ENCODE measurements at places on chromosomes 12 and 14.
A peak's percentile ranks its signal among the peaks of the same experiment; 100 is the strongest.

DNA sequence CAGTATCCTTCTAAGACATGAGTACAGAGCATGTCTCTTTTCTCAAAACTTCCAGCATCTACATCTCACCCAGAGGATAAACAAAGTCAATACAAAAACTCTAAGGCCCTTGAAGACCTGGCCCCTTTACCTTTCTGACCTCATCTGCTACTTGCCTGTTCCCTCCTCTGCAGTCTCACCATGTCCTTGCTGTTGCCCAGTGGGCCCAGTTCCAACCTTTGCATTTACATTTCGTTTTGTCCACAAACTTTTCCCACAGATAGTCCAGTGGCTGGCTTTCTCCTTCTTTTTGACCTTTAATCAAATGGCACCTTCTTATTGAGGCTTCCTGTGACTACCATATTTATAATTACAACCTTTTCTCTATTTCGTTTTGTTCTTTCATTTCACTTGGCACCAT is 1.6 kb downstream of the IRAK4 start:
- DNase-seq = no peak

GRCh38 chr12:115118177-115118724 is 434.3 kb upstream of the TBX3 start:
- no peak for DNase-seq

DNA sequence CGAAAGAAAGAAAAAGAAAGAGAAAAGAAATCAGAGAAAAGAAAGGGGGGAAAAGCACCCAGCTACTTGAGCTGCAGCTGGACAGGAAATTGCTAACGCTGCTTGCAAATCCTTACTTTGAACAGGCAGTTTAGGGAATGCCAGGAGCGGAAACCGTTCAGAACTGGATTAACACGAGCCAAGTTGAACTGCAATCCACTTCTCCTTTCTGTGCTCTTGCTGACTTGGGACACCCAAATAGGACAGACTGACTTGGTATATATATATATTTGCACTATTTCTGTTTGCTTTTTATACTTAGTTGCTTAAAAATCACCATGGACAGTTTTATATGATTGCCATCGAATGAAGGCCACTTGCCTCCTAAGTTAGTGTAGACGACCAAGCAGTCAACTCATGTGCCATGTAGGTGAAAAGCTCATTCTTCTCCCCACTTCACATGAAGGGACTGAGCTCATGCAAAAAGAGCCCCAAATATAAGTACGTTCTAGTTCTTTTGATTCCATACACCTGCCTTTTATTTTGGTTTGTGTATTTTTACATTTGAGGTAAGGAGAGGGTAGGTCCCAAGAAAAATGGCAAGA is 5.5 kb downstream of the DUSP6 start:
- no peak for DNase-seq

- DNase-seq = no peak
Observed at GRCh38 chr12:85564786-85565185, 271.4 kb downstream of the RASSF9 start.

DNA sequence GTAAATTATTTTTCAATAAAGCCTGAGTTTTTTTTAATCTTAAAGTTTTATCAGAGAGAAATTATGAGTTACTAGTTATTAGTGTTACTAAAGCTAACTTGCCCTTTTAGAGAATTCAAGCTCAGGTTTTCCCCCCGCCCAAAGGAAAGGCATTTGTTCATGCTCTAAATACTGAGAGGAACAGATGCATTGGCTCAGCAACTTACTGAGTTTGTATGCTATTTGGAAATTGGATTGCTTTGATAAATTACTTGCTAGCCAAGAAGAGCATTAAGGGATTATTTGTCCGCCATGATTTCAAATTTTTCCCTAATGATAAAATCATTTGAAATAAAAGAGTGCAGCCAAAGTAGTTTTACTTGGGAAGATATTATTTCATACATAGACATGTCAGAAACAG is 149.4 kb downstream of the METTL25 start:
- no peak for DNase-seq

GRCh38 chr14:20802341-20803084 is at the start of gene RNASE1:
Gene RNASE1 (minus strand): TSS chr14:20802844. CDS start chr14:20802068, 776 bp downstream.
- no peak for DNase-seq

DNA sequence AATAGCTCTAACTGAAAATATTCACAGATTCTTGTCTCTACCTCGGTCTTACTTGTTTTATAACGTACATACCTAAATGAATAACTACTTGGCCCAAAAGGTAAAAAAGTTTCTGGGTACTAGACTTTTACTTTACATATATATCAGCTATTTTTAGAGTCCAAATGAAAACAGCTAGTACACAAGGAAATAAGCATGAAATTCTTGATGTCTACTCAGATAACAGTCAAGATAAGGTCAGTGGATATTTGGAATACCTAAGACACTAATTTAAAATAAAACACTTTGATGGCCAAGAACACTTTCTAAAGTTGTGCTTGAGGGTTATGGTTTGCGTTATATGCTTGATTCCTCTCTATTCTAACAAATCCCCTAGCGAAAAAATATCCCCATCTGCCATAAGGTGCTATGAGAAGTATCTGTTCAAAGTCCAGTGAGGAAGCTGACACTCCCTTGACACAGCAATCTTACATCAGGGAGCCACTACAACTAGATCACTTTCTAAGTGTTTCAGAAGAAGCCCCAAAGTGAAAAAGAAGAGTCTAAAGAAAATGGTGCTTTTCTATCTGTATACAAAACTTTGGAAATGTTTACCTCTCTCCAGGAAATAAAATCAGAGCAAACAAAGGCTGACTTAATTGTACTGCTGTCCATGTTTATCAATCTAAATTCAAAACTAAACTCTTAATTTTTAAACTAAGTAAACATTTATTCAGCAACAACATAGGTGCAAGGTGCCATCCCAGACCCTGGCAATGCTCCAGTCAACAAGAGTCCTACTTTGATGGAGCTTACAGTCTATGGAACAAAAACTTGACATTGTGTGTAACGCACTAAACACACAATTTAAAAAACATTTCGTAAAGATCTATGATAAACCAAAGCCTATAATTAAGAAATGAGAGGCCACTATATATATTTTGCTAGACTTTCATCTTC is 11.7 kb downstream of the PTPN21 start:
- no peak for DNase-seq

DNA sequence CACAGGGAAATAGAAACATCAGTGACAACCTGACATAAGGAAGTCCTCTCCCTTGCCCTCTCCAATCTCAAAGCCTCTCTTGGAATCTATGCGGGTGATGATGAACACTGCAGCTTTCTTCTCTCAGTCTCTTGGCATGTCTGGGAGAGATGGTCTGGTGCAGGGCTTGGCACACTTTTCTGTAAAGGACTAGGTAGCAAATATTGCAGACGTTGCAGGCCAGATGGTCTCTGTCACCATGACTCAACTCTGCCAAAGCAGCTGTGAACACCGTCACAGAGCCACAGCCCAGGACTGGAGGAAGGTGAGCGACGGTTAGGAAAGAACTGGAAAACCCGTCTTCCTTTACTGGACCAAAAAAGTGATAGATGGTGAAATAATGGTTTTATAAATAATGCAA is 591.0 kb upstream of the TMEM132C start:
- no peak for DNase-seq

DNA sequence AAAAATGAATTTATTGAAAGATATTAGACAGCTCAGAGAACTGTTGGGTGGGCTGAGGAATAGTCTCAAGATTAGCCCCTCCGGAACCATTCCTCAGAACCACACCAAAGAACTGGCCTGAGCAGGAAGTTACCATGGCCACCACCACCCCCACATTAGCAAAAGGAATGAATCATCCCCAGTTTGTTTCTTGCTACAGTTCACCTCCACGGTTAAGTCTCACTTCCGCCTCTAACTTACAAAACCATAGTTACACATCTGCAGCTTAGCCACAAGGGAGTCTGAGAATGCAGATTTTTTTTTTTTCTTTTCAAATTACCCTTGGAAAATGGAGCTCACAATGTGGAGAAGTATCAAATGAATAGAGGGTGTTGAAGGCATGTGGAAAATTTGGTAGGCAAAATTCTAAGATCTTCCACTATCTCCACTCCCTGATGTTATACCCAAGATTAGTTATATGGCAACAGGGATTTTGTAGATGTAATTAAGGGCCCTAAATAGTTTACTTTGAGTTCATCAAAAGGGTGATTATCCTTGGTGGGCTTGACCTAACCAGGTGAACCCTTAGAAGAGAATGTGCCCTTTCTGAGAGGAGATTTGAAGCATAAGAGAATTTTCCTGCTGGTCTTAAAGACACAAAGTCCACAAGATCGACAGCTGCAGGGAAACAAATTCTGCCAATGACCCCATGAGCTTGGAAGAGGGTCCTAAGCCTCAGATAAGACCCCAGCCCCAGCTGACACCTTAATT is 129.8 kb upstream of the KRR1 start:
- peak; percentile 2 for DNase-seq

DNA sequence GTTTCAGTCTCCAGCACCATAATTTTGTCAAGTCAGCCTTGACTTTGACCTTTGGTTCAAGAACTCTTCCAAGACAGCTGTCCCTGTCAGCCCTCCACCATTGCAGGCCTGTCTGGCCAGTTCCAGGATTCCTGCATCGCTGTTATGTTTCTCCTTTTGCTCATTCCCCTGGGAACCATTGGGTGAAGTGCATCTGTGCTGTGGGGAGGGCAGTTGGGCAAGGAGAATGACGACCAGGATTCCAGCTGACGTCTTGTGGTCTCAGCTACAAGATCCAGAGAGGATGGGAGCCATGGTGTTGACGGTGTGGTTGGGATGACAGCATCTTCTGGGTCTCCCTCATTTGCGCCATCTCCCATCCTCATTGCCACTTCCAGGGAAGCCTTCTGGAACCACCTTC is 45.9 kb upstream of the SLC24A4 start:
- DNase-seq = no peak

GRCh38 chr12:13116259-13116658 is 12.8 kb upstream of the GSG1 start:
- DNase-seq = no peak

- DNase-seq = no peak
Observed at GRCh38 chr12:77850698-77851097, 20.0 kb downstream of the NAV3 start.

DNA sequence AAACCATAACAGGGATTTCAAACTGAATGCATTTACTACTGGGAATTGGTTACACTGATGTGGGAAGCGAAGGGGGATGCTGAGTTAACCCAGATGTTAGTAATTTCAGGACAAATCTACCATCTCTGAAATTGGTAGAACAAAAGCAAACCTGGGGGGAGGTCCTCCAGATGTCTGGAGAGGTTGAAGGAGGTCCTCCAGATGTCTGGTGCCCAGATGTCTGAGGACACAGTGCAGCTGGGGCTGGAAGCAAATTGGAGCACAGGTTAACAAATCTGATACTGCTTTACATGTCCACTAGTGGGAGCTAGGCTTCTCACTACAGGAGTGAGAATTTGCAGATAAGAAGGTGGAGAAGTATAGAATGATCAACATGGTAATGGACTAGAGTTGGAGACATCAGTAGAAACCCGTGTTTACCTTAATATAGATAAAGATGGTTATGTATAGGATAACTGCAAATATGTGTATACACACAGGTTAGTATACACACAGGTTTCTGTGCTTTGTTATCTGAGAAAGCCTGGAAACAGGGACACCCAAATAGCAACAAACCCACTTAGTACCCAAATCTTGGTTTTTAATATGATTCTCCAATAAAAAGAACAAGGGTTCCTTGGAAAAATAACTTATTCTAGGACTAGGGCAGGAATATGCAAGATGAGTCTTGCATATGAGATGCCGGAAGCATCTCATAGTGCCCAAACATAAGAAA is 162.5 kb downstream of the C12orf50 start:
- no peak for DNase-seq

DNA sequence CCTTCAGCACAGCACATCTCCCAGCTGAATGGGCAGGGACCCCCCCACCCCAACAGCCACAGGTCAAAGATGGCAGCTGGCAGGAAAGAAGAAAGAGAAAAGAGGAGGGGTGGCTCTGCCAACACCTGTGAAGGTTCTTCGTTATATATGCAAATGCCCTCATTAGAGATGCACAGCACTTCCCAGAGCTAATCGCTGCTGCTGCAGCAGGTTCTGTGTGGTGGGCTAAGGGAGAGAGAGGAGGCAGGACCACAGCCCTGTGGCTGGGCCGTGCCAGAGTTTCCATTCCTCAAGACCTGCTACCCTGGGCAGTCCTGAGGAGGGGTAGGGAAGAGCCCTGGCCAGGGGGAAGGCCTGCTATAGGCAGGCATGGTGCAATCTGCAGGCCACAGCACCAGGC is 28.7 kb downstream of the SMUG1 start:
- no peak for DNase-seq

DNA sequence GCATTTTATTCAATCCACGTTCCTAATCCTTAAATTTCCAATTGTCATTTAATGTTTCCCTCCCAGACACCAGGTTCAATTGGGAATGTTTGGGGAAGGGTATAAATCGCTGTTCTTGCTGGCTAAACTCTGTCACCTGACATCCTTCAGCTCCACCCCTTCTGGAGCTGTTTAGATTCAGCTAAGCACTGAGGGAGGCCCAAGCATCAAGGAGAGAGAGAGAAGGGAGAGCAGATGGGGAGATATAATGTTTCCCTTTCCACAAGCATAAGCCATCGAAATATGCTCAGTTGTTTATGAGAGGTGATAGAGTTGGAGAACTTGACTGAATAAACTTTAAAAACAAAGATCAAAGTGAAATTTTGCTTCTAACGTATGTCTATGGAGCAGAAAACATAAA is 1.8 kb downstream of the ABCC9 start:
- no peak for DNase-seq

GRCh38 chr12:132426349-132427173 is 63.4 kb upstream of the FBRSL1 start:
- DNase-seq = no peak

DNA sequence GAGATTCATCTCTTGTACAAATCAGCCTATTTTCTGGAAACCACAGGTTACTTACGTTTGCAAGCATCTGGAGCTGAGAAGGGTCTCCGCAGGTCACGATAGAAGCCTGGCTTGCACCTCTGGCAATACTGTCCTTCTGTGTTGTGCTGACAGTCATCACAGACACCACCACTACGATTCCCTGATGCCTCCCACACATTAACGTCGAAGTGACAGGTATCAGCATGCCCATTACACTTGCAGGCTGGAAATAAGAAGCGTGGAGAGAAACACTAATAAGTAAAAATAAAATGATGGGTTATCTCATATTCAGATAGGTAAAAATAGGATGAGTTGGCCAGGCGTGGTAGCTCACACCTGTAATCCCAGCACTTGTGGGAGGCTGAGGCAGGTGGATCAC is 80.2 kb downstream of the NTN4 start:
- DNase-seq = no peak

- DNase-seq = no peak
Observed at GRCh38 chr14:92493024-92493423, 20.6 kb upstream of the RIN3 start.

GRCh38 chr14:64762044-64763034 is 58.1 kb downstream of the PLEKHG3 start:
- DNase-seq = peak; percentile 17
